Hippocampal formation (tissue), 2 donors: ENCODE measurements at places on chromosomes 1 and 21.
A peak's percentile ranks its signal among the peaks of the same experiment; 100 is the strongest.

GRCh38 chr21:34815831-34816705 lies 147.3 kb downstream of the CLIC6 start:
- no peak for DNase-seq

- DNase-seq: no peak
Observed at GRCh38 chr1:182875889-182876288, 36.7 kb downstream of the DHX9 start.

- DNase-seq: no peak
Observed at GRCh38 chr1:156816561-156817328, at the start of gene SH2D2A. Gene SH2D2A (minus strand): TSS chr1:156816848. CDS start chr1:156816708, 140 bp downstream.

- DNase-seq: no peak
Observed at GRCh38 chr1:166172106-166172505, 5.3 kb upstream of the FAM78B start.

DNA sequence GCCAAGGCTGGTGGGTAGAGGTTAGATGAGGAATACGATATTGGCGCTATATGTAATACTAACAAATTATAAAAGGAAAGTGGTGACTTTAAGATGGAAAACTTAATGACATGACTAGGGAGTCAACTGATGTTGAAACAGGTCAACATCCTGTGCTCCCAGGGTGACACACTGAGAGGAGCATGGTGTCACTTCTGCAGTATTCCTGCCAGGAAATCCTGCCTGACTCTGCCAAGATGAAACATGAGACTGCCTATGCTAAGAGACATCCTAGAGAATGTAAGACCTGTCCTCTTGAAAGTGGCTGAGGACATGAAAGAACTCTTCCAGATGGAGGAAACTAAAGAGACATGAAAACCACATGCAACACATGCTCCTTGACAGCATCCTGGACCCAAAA lies 65.0 kb upstream of the KCND3 start:
- DNase-seq: no peak

GRCh38 chr1:202349206-202349928 lies 868 bp downstream of the PPP1R12B start:
- DNase-seq: no peak

DNA sequence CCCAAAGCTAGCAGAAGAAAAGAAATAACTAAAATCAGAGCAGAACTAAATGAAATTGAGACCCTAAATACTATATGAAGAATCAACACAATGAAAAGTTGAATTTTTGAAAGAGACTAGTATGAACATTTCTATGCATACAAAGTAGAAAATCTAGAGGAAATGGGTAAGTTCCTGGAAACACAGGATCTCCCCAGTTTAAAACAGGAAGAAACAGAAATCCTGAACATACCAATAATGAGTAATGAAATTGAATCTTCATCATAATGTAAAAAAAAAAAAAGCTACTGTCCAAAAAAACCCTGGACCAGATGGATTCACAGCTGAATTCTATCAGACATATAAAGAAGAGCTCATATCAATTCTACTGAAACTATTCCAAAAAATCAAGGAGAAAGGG lies 233.5 kb downstream of the PLPP3 start:
- DNase-seq: no peak

- DNase-seq: no peak
Observed at GRCh38 chr1:111520053-111520452, 16.6 kb upstream of the ADORA3 start.

DNA sequence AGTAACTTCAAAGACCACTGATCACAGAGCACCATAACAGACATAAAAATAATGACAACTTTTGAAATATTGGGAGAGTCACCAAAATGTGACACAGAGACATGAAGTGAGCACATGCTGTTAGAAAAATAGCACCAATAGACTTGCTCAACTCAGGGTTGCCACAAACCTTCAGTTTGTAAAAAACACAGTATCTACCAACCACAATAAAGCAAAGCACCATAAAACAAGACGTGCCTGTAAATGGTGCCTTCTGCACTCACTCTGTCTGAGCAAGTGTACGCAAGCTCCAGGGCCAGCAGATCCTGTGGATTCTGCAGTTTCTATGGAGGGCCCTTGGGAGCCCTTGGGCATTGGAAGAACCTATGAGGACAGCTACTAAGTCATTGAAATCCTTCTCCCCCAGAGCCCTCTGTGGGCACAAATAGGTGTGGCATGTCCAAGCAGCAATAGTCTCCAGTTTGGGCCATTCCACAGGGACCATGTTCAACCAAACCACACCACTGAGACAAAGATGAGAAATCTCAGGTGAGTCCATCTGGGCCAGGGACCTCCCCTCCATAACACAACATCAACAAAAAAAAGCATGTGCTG lies 116.9 kb upstream of the RAB4A start:
- DNase-seq: no peak

- DNase-seq: no peak
Observed at GRCh38 chr1:70156529-70157120, 48.8 kb downstream of the LRRC40 start.

DNA sequence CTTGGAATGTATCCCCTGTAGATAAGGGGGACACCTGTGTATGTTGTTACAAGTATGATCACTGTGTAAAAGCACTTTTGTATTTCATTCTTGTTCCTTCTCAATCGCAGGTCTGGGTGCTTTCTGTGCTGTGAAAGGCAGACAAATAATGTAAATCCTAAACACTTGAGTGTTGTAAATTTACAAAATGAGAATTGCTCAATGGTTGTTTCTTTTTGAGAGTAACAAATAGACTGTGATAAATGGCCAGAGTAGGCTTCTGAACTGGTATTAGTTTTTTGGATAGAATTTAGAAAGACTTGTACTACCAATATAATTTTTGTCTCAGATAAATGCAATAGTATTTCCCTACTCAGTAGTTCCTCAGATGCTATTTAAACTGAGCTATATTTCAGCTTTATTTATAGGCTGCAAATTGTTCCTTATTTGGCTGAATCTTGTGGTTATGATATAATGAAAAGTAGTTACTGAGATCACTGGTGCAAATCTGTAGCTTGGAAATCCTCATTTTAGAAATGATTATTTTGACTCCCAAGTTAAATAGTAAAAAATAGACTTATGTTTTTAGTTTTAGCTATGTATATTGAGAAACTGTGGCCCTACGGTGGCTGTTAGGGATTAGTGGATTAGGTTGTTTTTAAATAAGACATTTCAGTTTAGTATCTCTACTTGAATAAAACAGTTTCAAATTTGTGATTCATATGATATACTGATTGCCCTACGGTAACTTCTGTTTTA lies 9.2 kb downstream of the BACH1 start:
- no peak for DNase-seq

GRCh38 chr1:202531472-202531811 lies 178.8 kb downstream of the SYT2 start:
- DNase-seq: no peak

- DNase-seq: peak; percentile 51
Observed at GRCh38 chr1:84164161-84164560, 20.1 kb downstream of the PRKACB start.

DNA sequence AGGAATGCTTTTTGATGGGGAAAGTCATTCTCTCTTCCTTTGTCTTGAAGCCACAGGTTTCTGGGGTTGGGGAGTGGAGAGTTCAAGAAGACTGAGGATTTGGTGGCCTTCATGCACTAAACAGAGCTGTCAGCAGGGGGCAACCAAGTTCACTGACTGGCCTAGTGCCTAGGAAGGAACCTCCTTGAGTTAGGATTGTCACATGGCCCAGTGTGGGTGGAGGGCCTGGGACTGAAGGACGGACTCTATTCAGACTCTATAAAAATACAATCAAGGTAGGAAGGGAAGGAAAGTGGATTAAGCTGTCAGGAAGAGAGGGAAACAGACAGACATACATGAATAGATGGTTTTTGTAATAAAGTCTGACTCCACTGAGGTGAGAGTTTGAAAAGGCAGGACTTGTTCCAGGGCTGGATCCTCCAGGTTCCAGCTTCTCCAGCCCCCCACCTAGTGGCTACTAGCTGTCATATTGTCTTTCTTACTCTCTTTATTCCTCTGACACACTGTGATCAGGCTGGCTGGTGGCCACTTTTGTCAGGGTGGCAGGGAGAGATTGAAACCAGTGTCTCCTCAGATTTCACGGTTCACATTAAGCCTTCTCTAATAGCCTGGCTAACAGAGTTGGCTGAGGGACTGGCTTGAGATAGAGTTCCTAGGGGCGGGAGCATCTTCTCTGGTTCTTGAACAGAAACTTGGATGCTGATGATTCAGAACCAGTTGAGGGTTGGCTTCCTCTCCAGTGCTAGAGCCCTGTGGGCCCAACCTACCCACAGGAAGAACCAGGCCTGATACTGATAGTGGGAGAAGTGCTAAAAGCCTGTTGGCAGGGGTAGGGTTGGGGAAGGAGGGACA lies 4.1 kb upstream of the SH3BGRL3 start:
- DNase-seq: peak; percentile 72

DNA sequence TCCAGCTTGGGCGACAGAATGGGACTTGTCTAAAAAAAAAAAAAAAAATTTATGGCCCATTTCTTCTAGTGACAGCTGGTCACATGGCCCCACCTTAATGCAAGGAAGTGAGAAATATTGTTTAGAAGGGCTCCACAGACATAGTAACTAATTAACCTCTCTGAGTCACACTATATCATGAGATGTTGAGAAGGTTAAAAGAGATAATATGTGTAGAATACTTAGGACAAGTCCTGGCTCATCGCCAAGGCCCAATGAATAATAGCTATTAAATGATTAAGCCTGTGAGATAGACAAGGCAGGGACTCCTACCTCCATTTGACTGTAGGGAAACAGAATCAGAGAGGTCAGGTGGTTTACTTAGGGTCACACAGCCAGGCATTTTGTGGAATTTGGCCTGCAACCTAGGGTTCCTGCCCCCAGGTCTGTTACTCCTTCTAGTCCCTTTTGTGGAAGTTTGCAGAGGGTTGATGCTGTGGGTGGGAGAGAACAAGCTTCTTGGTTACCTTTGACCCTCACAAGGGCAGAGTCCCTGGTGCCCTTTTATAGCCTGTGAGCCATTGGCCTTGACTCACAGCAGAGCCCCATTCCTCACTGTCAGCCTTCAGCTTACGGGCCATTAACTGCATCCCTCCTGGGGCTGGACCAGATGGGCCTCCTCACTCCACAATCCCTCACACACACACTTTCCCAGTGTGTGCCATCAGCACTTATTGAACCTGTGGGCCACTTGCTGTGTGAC lies 48.5 kb downstream of the OPRD1 start:
- no peak for DNase-seq

DNA sequence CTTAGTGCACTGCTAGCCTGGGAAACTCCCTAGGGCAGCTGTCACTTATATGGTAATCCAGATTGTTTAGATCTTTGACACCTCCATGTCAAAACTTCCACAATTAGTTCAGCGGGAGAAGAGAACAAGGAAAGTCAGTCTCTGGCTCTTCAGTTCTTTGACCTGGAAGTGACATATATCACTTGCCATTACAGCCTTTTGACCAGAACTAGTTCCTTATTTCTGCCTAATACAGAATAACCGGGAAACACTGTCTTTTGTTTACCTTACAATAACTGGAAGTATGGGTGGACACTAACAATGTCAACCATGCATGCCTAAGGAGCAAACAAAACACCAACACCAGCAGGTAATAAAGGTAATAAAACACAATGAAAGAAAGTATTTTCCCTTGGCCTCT lies 68.3 kb downstream of the C4BPA start:
- no peak for DNase-seq

- DNase-seq: no peak
Observed at GRCh38 chr21:45423201-45423955, 18.4 kb downstream of the COL18A1 start.

DNA sequence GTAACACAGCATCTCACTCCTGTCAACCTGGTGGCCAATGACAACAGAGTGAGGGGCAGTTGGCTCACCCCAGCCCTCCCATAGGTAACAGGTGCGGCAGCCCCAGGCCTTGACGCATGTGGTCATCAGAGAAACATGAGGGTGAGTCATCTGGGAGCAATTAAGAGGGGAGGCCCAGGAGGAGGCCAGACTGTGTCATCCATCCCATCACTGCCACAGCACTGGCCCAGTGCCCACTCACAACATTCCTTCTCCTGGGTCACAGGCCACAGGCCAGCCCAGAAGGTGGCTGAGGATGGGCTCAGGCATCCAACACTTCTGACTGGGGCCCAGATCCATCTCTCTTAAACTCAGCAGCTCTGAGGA lies 17.1 kb downstream of the TEX35 start:
- no peak for DNase-seq

GRCh38 chr21:28971171-28971570 lies 21.5 kb downstream of the LTN1 start:
- DNase-seq: no peak

DNA sequence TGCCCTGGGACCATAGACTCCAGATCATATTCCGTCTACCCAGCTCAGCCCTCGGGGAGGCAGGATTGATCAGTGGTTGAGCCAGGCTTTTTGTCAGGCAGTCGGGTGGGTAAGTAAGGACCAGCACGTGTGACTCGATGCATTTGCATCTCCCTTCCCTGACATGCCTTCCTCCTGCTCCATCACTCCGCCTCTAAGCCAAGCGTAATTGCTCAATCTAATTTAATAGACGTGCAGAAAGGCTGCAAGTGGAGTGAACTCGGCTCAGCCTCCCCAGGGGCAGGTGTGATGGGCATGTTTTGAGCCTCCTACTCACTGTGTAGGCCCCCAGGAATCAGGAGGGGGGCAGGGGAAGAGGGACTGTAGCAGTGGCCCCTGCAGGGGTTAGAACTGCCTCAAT lies 34.6 kb upstream of the GRIK3 start:
- no peak for DNase-seq

DNA sequence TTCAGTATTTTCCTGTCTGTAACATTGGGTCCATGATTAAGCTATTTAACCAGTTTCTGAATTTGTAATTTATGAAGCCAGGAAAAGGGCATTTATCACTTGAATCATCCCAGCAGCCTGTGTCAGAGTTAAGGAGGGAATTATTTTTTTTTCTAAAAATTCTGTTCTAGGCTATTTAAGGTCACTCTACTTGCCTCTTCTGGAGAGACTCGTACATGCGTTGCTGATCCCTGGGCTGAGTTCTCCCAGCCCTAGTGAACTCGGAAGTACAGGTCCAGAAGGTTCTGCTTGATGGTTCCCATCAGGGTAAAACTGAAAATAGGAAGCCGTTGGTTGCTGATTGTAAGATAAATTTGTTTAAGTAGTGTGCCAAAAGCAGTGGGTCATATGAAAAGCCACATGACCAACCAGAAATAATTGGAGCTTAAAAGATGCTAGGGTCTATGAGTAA lies 90.7 kb downstream of the GPR88 start:
- no peak for DNase-seq

- peak; percentile 7 for DNase-seq
Observed at GRCh38 chr1:43058545-43059360, 100.1 kb upstream of the SLC2A1 start.

GRCh38 chr1:42168763-42169162 lies 4.2 kb upstream of the GUCA2A start:
- no peak for DNase-seq

- no peak for DNase-seq
Observed at GRCh38 chr1:215807911-215808436, 240.9 kb downstream of the KCTD3 start.

- DNase-seq: no peak
Observed at GRCh38 chr1:153291514-153291913, 21.2 kb downstream of the PGLYRP3 start.

- peak; percentile 12 for DNase-seq
Observed at GRCh38 chr21:14120091-14120734, 90.5 kb downstream of the LIPI start.

GRCh38 chr1:226937940-226938725 lies 2.0 kb upstream of the COQ8A start:
- DNase-seq: no peak
